Stimulated activated naive CD4-positive, alpha-beta T cell treated with Interleukin-2 at 50 U/mL for 16 hours (primary cell): ENCODE measurements at places on chromosomes 16 and 17.

GRCh38 chr17:4219241-4219640 is 44.5 kb downstream of the ANKFY1 start:
- DNase-seq: no peak

DNA sequence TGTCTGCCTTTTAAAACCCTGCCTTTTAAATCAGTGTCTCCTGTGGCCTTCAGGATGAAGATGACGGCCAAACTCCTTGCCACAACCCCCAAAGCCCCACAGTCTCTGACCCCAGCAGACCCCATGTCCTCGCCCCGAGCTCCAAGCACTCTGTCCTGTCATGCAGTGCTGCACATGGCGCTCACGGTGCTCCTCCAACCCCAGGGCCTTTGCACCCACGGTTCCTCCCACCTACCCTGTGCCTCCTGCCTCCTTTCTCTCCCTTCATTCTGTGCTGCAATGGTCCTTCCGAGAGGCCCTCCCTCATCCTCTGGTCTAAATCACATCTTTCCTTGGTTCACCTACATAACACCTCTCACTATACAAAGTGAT is 235.3 kb downstream of the KATNIP start:
- no peak for DNase-seq

GRCh38 chr17:20040216-20040615 is 31.1 kb downstream of the SPECC1 start:
- DNase-seq: no peak

DNA sequence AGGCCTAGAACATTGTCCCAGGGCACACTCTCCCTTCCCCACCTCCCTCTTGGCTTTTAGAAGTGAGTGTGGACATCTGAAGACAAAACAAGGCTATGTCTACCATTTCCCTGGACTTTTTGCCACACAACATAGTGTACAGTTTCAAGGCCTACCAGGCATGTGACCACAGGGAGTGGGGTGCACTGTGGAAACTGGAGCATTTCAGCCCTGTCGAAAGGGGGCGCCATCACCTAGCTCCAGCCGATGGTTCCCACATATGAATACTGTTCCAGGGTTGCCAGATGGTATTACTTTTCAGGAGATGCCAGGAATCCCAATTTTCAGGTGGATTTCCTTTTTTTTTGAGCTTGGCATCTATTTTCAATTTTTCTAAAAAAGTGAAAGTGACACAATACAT is 140.7 kb downstream of the KATNIP start:
- DNase-seq: no peak

- no peak for DNase-seq
Measured at GRCh38 chr16:65353183-65353582, 231.3 kb upstream of the CDH11 start.

DNA sequence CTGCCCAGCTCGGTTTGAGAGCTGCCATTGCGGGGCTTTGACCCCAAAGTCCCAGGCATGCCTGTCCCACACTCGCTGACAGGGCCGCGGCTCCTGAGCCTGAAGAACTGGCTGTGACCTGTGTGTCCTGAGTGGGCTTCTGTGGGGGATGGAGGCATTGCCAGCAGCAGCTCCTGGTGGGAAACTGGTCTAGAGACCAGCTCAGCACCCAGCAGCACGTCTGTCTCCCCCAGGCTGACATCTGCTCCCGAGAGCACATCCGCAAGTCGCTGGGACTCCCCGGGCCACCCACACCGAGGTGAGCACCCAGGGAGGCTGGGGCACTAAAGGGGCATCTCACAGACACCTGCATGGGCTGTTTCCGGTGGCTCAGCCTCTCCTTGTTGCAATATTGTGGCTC is 13.4 kb downstream of the ENDOV start:
- DNase-seq: no peak

GRCh38 chr16:87806261-87806640 is 40.5 kb upstream of the KLHDC4 start:
- DNase-seq: peak; percentile 24

DNA sequence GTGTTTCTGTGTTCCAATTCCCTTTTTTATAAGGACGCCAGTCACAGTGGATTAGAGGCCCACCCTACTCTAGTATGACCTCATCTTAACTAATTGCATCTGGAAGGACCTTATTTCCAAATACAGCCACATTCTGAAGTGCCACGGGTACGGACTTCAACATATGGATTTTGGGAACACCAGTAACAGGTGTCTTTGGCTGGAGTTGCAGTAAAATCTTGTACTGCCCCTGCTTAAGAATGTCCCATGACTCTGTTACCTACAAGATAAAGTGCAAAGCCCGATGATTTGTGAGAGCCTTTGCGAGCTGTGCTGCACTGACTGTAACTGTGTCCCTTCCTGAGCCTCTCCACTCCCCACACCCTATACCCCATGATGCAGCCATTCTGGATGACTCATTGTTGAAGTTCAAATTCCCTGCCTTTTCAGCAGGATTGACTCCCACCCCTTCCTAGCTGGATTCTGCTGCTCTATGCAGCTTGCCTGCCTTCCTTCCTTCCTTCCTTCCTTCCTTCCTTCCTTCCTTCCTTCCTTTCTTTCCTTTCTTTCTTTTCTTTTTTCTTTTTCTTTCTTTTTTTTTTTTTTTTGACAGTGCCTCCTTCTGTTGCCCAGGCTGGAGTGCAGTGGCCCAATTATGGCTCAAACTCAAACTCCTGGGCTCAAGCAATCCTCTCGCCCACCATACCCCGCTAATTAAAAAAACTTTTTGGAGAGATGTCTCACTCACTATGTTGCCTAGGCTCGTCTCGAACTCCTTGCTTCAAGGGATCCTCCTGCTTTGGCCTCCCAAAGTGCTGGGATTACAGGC is 2.1 kb downstream of the HCRT start:
- no peak for DNase-seq

GRCh38 chr16:83717308-83717707 is 90.5 kb upstream of the HSBP1 start:
- DNase-seq: no peak
